ENCODE measurements at places on chromosomes 12 and 14.

GRCh38 chr14:90499908-90500664, 103.3 kb downstream of the CALM1 start:
- no peak for DNase-seq

- DNase-seq: no peak
Observed at GRCh38 chr14:75068294-75069120, 934 bp upstream of the ZC2HC1C start.

DNA sequence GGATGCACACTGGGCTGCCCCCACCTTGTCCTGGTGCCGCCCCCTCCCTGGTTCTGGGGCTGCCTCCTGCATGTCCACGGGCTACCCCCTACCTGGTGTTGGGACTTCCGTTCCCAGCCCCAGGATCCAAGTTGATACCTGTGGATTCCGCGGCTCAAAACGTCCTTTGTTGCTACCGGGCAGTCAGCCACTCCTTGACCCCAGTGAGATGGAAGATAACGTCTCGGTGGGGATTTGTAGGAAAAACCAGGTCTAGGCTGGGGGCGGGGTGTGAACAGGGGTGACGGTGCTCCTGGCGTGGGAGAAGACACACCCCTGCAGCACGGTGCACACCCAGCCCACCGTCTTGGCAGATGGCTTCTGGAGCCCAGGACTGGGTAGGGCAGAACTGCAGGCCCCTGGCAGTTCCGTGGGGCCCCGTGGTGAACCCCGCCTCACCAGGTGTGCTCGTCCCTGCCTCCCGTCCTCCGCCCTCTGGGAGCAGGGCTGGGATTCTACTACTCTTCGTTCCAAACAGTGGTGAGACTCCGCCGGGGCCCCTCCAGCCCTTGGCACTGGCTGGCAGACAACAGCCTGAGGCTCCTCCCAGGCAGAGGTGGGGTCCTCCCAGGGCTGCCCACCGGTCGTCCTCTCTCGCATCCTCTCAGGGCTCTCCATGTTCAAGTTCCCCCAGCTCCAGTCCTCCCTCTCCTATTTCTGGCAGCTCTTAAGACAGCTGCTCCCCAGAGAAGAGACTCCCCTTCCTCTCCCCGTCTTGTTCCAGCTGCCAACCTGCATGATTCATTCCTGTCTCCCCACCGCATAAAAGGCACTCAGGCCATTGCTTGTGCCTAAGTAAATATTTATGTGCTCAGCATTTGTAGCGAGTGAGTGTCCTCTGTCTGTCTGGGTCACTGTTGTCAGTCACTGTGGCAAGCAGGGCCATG, 75.5 kb downstream of the FBXL14 start:
- DNase-seq: no peak

DNA sequence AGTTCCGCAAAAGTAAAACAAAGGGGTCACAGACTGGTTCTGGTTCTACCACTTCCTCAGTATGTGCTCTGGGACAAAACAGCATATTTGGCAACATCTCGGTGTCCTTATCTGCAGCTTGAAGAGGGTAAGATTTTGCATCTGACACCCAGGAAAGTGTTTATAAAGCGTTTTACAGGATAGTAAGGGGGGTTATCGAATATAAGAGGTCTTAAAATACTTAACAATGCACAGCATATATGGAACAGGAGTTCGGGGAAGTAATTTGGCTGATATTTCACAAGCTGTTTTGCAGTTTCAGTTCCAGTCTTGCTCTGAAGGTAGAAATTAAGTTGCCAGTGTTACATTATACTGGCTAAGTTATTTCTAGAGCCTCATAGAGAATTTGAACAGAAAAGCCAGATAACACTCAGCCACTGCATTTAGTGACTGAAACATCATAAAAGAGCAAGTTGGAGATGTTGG, 904 bp upstream of the MAP4K5 start:
- DNase-seq: no peak

- DNase-seq: no peak
Observed at GRCh38 chr12:16789204-16789790, 183.3 kb upstream of the LMO3 start.

DNA sequence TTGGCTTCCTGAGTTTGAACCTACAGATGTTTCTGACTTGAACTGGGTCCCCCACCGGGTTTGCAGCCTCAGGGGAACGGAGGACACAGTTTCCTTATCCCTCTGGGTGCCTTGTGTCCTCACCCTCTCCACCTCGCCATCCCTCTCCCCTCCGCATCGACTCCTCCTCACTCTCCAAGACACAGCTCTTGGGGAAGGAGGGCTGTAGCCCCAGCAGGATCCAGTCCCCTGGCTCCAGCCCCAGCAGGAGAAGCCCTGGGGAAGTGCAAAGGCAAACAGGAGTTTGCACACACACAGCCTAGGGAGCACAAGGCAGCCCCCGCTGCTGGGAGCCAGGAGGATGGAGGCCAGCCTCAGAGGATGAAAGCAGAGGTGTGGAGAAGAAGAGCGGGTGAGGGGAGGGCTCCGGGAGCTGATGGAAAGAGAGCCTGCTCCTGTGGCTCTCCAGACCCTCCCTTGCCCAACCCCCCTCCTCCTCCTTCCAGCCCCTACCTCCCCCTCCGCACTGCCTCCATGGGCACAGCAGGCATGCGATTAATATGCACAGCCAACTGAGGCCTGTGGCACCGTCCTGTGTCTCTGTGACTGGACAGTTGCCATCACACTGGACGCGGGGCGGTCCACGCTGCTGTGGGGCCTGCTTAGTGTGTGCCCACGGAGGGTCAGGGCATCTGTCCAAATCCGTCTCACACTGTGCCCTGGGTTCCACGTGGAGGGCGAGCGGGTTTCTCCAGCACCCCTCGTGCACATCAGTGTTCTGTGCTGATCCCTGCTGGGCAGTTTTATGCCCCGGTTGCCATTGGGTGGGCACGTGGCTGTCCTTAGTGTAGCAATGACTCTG, 193.7 kb upstream of the DIO3 start:
- DNase-seq: no peak

GRCh38 chr14:38342803-38343202, 86.9 kb upstream of the CLEC14A start:
- peak; percentile 77 for DNase-seq

DNA sequence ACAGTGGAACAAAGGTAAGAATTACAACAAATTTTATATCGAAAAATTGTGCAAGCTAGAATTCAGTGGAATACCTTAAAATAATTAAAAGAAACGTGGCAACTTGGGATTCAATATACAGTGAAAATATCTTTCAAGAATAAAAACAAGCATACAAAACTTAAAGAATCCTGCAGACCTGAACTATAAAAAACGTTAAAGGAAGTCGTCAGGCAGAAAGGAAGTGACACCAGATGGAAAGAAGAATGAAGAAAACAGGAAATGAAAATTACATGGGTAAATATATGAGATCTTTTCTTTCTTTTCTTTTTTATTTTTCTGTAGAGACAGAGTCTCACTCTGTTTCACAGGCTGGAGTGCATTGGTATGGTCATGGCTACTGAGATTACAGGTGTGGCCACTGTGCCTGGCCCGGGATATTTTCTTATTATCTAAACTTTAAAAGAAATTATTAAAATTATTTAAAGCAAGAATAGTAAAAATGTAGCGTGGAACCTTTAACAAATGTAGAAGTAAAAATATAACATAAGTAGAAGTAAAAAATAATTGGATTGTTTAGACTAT, 4.7 kb downstream of the MGP start:
- no peak for DNase-seq

- DNase-seq: no peak
Observed at GRCh38 chr12:68428724-68429501, 96.8 kb upstream of the MDM1 start.

DNA sequence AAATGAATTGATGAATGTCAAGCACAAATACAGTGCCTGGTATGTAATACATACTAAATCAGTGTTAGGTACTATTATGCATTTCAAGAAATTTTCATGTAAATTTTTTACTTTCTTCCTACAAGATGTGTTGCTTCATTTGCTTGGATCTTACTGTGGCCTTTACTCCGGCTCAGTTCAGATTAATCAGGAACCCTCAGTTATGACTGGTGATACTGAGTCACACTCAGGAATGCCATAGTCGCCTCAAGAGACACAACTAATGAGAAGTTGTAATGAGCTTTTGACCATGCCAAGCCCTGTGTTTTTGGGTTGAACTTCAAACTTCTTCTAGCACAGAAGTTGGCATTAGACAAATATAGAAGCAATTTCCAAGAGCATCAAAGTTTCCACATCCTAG, 96.0 kb downstream of the TGFB3 start:
- peak; percentile 85 for DNase-seq

DNA sequence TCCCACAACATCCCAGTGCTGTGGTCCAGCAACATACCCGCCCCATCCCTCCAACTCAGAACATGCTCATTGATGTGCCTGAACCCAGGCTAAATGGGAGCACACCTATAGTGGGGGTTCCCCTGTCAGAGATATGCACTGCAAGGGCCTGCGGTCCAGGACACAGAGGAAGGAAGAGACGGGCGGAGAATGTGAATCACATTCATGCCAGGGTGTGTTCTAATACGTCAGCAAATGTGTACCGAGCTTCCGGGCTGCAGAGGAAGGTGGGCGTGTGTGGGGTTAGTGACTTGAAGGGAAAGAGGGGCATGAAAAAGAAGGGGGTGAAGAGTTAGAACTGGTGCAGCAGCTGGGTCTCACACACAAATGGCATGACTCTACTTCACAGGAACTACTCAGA, 83.7 kb downstream of the DPF3 start:
- DNase-seq: no peak

DNA sequence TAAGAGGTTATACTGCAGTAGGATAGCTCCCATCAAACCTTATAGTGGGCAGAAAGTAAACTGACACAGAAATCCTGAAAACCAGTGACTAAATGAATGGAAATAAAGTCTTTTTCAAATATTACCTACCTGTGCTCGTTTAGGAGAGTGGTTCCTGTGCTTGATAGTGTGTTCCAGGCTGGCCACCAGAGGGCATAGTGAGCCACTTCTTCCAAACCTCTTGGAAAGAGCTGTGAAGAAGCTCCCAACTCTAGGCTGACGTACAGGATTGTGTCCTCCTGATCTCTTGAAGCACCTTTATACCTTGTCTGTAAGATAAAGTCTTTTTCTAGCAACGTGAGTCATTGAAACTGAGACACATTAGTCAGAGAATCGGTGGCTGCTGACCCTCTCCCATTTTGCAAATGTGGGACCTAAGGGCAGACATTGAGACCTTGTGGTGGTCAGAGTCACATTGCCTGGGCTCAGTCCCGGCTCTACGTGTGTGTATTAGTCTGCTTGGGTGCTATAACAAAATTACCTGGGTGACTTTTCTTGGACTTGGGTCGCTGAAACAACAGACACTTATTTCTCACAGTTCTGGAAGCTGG, 17.6 kb downstream of the TDP1 start:
- no peak for DNase-seq

DNA sequence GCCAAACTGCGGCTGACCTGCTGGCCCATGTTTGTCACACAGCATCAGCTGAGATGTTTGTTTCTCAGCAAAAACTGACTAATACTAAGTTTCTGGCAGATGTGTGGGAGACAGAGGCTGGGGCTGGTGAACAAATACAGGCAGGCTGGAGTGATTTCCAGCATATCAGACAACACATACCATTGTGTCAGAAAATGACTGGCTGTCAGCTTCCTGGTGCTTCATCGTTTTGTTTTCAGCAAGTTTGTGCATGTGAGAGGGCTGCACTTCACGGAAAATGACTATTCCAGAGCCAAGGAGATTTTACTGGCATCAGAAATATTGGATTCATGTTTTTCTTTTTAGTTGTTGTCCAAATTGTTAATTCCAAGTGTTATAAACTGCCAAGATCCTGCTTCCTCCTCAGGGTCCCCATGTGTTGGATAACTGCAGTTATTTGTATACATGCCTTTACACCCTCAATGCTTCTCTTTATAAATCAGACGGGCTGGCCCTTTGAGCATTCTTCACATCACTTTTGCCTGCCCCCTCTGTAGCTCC, 145.7 kb downstream of the GALC start:
- no peak for DNase-seq

DNA sequence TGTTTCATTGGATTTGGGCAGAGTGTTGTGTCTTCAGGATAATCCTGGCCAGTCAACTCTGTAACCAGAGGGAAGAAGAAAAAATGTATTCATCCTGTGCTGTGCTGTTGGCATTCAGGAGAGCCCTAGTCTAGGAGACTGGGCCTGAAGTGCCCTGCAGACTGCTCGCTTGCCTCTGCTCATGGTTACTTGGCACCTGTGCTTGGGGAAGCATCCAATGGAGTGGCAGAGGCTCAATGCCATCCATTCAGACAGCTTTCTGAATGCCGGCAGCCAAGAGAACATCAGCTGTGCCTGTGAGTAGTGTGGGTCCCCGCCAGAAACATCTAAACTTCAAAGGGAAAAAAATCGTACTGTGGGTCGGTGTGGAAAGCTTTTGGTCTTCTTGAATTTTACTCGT, 124.2 kb downstream of the SRGAP1 start:
- no peak for DNase-seq

DNA sequence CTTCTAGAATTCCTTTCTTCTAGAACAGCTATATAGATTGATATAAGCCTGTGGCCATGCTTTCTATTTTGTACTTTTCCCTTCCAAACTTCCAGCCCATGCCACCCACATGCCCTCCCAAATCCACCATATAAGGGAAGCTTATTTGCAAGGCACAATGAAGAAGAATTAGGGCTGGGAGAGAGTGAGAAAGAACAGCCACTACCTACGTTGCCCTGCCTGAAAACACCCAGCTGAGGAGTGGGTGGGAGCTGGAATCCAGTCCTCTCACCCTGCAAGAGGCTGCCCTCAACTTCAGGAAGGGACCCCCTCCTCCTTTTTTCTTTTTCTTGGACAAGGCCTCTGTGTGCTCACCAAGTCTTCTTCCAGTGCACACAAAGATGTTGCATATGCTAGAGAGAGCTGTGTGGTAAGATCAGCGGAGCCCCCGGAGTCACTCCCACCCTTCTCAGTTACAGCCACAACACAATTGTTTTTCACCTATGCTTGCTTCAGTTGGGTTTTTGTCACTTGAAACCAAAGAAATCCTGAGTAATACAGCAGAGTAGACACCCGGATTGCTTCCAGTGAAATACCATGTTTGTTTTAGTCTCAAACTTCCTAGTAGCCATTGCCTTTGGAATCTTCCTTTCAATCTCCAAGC, 38.8 kb downstream of the CDKL1 start:
- no peak for DNase-seq

DNA sequence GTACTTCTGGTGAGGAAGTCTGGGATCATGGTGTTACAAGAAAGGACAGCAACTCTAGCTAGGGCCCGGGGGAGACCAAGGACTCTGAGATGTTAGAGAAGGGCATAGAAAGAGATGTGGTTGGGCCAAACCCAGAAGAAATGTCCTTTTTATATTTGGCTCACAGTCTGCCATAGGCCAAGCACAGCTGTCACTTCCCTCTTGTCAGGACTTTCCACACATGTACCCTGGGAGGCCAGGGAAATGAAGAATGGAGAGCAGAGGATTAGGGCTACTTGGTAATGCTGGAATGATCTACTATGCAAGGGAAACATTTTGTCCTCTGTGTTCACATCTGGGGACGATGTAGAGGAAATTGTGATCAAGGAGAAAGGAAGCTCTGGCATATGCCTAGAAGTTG, 9.2 kb downstream of the MYO1A start:
- no peak for DNase-seq

DNA sequence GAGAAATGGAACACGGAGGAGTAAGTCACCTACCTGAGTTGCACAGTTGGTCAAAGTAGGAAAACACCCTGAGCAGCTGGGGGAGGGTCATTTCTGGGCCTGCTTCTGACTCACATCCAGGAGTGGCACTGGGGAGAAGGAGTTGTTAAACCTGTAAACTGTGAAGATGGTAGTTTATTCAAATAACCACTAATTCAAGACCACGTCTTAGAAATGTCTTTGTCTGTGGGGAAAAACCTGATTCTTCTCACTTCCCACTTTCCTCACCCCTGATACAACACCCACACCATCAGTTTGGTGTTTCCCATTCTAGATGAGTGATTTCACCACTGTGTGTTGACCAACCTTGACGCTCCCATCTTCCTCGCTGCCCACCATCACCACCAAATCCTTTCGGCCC, 207.1 kb downstream of the ANO4 start:
- no peak for DNase-seq

GRCh38 chr14:104660597-104660996, 28.8 kb upstream of the INF2 start:
- no peak for DNase-seq

All from GM04503 (cell line).